ENCODE measurements at places on chromosomes 2 and 18.
A peak's percentile ranks its signal among the peaks of the same experiment; 100 is the strongest.

- no peak for DNase-seq
Observed at GRCh38 chr2:103437161-103437560, 675.3 kb downstream of the TMEM182 start.

- DNase-seq: no peak
Observed at GRCh38 chr2:150264442-150264841, 223.0 kb downstream of the RND3 start.

- no peak for DNase-seq
Observed at GRCh38 chr2:98027538-98027937, 31.8 kb upstream of the TMEM131 start.

- DNase-seq: no peak
Observed at GRCh38 chr2:127057371-127058245, 49.3 kb downstream of the BIN1 start.

DNA sequence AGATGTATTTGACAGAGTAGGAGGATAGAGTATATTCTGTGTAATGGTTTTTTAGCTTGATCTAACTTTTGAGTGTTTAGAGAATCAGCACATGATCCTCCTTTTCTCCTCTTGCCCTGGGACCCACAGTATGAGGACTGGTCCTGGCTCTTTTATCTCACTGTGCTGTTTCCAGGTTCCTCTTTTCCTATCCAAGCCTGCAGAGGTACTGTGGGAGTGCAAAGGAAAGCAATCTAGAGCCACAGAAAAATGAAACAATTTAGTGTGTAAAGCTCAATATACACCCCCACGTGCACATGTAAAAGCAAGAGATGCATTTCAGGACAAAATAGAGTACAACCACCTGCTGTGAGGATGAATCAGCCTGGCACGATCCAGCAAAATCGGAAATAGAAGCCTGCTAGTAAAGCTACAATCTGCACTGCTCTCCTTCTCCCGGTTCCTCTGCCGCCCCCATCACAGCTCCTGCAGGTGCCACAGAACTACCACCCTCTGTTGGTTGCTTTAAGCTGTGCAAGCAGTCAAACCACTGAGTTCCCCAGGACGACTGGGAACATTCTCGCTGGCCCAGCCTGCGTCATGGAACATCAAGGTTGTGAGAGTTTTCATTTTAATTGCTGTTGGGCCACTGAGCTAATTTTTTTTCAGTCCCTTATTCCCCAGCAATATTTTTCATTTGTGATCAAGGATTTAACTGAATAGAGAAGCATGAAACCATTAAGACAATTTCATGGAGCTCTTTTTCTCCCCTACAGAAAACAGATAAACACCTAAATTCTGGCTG, 47.8 kb upstream of the MAPRE3 start:
- peak; percentile 46 for DNase-seq

GRCh38 chr2:30940839-30941238, 133.6 kb upstream of the CAPN13 start:
- DNase-seq: no peak

- peak; percentile 65 for DNase-seq
Observed at GRCh38 chr2:45643543-45644542, 7.6 kb upstream of the PRKCE start.

DNA sequence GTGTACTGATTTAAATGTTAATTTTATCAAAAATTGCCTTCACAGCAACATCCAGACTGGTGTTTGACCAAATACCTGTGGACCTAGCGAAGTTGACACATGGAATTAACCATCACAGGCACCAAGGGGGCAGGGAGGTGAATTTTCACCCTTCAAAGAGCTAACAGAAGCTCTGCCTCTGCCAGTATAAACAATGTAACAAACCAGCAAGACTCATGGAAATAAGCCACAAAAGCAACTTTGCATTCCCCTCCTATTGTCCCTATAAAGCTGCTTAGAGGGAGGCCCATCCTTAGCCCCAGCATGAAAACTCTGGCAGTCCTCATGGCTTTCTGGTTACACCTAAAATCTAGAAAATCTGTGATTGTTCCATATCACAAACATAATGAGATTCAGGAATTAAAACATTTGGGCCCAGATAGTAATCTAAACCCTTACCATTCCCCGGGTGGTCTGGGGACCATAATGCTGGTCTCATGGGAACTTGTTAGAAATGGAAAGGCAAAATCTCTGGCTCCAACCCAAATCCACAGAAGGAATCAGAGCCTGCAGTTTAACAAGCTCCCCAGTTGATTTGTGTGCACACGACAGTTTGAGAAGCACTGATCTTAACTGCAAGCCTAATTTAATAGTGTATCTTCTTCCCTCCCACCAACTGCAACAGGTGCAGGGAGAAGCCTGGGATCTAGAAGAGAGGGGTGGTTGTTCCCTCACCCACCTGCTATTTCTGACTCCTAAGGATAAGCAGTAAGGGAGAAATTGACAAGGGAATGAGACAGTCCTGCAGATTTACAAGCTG, 23.1 kb downstream of the SERPINB11 start:
- no peak for DNase-seq

- DNase-seq: peak; percentile 80
Observed at GRCh38 chr2:227782804-227783203, 30.8 kb upstream of the CCL20 start.

- no peak for DNase-seq
Observed at GRCh38 chr2:2320486-2321199, 10.4 kb downstream of the MYT1L start.

DNA sequence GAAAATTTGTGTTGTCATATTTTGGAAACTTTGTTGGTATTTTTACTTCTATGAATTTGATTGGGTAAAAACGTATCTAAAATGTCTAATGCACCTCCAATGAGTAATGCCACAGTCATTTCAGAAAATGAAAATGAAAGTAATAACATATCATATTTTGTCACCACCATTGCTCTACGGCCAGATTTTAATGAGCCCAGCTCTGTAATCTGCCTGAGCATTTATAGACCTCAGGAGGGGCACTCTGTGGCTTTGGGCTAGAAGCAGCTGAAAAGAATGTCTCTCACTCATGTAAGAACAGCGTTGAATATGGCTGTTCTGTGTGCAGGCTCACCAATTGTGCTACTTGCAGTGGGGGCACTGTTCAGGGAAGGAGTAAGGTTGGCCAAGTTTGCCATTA, 32.7 kb upstream of the ABCA12 start:
- DNase-seq: peak; percentile 66

GRCh38 chr2:190592831-190593230, 56.1 kb upstream of the NAB1 start:
- DNase-seq: no peak

- DNase-seq: peak; percentile 36
Observed at GRCh38 chr2:90069290-90069894, 1377.9 kb downstream of the RPIA start.

GRCh38 chr2:56299171-56299691, 115.4 kb downstream of the CCDC85A start:
- DNase-seq: no peak

DNA sequence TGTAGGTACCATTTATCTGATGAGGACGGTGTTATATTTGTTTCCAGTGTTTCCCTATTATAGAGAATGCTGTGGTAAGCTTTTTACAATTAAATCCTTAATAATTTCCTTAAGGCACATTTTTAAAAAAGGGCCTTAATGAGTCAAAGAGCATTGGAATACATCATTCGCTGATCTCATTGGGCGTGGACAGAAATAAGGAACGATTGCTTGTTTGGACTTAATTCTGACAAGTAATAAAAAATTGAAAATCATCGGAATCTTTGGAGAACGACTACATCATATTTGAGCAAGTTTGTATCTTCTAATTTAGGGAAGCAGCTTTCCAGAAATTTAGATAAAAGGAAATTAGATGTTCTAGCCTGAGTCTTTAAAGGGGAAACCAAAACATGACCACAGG, 11.3 kb downstream of the AGPS start:
- no peak for DNase-seq

DNA sequence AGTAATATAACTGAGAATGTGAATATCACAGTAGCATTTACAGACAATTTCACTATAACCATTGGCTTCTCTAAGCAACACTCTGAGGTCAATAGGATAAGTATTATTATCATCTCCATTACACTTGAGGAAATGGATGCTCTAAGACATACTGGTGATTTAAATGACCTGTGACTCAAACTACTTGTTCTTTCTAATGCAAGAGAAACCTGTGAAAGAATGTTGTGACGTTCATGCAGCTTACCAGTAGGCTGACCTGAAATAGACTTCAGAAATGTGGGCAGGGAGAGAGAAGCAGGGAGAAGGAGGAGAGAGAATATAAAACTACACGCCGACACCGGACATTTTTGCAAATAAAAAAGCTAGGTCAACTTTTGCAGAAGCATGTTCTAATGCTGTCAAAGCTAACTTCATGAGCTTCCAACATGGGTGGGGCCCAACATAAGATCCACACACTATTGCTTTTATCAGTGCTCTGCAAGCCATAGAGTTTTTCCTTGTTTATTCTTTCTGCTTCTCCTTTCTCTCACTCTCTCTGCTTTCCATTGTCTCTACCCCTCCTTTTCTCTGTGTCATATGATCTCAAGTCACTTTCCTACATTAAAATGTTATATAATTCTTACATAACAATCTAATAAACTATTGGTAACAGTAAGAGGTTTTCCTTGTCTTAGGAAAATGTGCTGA, 217.6 kb upstream of the FN1 start:
- no peak for DNase-seq

- DNase-seq: no peak
Observed at GRCh38 chr18:59455728-59456276, 96.7 kb upstream of the LMAN1 start.

GRCh38 chr2:145029081-145029480, 509.2 kb upstream of the ZEB2 start:
- no peak for DNase-seq

DNA sequence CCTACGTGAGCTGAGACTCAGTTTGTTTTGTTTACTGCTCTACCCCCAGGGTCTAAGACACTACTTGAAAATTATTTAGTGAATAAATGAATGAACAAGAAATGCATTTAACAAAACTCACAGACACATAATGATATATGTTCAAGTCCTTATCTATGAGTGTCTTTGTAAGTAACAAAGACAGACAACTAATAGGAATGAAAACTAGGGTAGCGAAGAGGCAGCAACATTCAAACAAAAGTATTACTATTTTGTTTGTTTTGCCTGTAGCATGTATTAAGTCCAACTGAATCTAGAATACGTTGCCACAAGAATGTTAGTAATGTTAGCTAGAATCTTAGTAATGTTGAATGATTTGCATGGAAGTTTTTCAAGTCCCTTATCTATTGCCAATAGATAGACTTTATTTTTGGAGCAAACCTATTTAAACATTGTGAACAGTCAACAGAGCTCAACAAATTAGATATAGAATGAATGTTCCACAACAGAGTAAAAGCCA, 144.8 kb upstream of the VWC2L start:
- no peak for DNase-seq

GRCh38 chr2:107989445-107989844, 3.1 kb downstream of the SLC5A7 start:
- no peak for DNase-seq

- no peak for DNase-seq
Observed at GRCh38 chr18:49227441-49228165, 232.8 kb downstream of the DYM start.

DNA sequence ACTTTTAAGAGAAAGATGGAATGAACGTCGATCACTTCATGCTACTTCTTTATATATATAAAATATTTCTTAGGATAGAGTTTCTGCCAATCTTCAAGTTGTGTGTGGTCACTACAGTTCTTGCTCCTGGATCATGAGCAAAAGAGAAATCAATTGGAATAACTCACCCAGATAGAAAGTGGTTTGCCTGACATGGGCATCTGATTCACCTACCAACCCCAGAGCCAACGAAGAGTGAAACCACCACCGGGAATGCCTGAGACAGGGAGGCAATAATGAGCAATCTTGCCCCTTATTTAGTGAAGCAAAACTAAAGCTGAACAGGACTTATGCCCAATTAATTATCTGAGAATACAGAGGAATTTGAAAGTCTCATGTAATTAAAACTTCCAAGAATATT, 250.2 kb upstream of the REG3G start:
- DNase-seq: no peak

- no peak for DNase-seq
Observed at GRCh38 chr18:74494514-74494913, 1.6 kb upstream of the CNDP2 start.

DNA sequence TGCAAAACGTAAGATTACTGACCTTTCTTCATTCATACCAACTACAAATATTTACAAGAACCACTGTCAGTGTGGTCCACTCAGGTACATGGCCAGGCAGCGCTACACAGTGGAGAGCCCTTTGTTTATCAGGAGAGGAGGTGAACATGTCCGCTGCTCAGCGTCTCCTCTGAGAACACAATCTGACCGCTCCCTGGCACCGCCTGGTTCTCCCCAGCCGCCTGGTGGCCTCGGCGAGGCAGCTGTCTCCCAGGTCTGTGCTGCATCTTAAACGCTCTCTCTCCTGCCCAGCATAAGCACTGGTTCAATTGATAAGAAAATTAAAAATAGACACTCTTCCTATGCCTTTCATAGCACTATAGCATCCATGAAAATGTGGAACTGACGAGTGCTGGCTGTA, 146.8 kb upstream of the PXDN start:
- no peak for DNase-seq

DNA sequence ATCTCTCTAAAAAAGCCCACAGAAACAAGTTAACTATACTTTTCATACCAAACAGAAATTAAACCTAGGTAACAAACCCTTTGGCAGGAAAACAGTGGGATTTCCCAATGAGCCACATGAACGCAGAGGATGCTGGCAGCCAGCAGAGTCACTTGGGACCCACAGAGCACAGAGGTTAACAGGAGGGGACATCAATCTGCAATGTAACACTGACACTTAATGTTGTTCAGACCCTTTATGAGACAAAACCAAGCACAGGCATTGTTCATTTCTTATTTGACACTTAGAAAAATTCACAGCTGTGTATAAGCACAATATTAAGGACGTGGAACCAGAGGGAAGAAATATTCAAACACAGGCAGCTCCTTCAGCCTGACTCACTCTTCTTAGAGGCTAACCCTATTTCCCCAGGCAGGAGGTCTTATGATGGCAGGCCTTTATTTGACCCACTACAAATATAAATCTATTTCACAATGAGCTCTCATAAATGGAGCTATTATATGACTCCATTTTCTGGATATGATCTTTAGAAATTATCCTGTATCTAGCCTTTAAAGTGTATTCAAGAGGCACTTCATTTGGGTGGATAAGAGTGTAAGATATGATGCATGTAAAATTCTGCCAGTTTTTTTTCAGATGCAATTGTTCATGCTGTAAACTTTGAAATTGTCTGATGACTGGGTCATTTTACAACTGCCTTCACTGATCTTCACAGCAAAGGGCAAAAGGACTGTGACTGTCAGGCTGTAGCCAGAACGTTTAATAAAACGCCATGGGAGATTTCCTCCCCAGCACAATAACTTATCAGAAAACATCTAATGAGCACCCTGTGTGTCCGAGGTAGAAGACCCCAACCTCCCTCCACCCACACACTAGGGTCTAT, 132.8 kb upstream of the SATB2 start:
- DNase-seq: no peak

DNA sequence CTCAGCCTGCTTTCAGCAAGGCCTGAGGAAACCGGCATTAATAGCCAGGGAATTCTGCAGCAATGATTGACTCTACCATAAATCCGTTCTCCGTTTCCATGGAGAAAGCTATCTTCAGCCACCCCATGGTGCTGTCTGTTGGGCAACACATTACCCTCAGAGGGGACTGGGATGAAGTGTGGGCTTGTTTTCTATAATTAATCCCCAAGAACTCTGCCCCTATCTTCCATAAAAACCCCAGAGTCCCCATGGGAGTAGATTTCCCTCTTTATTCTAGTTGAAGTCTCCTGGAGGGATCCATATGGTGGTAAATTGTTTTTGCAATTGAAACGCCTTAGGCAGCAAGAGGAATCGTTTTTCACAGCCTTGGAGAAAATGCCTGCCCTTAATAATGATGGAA, 9.2 kb downstream of the G6PC2 start:
- no peak for DNase-seq

GRCh38 chr2:191056228-191056627, 42.3 kb upstream of the STAT1 start:
- DNase-seq: no peak

All from MM.1S (cell line).